Kidney capillary endothelial cell (primary cell): ENCODE measurements at places on chromosomes 16 and 17.

DNA sequence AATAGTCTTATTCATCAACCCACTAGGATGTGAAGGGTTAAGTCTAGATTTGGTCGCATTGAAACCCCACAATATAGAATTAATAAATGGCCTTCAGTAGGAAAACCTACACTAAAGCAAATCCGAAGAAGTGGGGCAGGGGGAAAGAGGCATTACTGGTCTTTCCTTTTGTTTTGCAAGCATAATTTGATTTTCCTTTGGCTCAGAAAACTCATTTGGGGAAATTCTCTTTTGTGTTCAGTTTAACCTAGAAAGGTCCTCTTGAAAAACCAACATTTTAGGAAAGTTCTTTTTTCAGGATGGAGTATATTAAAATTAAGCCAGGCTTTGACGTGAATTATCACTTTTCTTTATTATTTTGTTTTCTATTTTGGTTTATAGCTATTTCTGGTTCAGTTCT lies 31.7 kb downstream of the ERCC4 start:
- no peak for DNase-seq

DNA sequence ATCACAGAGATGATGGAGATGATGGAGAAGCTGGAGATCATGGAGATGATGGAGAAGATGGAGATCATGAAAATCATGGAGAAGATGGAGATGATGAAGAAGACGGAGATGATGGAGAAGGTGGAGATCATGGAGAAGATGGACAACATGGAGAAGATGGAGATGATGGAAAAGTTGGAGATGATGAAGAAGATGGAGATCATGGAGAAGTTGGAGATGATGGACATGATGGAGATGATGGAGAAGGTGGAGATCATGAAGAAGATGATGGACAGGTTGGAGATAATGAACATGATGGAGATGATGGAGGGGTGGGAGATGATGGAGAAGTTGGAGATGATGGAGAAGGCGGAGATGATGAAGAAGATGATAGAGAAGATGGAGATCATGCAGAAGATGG lies 34.5 kb downstream of the RBFOX3 start:
- no peak for DNase-seq

GRCh38 chr16:6252541-6252940 lies 1080.1 kb upstream of the RBFOX1 start:
- DNase-seq: no peak

DNA sequence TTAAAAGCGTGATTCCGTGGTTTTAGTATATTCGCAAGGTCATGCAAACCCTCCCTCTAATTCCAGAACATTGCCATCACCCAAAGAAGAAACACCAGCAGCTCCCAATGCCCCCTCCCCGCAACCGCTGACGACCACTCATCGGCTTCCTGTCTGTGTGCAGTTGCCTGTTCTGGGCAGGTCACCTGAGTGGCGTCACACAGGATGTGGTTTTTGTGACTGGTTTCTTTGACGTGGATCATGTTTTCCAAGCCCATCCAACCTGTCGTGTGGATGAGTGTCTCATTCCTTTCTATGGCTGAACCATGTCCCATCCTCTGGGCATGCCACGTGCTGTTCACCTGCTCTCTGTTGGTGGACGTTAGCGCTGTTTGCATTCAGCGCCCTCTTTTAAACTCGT lies 8.2 kb upstream of the ATP2C2 start:
- DNase-seq: no peak

- no peak for DNase-seq
These were observed 427.1 kb downstream of the GRIN2A start for GRCh38 chr16:9755081-9755480.
